ENCODE measurements at places on chromosomes 2 and 18.

- peak; percentile 88 for DNase-seq
Observed at GRCh38 chr2:200786826-200787225, 24.9 kb upstream of the BZW1 start.

DNA sequence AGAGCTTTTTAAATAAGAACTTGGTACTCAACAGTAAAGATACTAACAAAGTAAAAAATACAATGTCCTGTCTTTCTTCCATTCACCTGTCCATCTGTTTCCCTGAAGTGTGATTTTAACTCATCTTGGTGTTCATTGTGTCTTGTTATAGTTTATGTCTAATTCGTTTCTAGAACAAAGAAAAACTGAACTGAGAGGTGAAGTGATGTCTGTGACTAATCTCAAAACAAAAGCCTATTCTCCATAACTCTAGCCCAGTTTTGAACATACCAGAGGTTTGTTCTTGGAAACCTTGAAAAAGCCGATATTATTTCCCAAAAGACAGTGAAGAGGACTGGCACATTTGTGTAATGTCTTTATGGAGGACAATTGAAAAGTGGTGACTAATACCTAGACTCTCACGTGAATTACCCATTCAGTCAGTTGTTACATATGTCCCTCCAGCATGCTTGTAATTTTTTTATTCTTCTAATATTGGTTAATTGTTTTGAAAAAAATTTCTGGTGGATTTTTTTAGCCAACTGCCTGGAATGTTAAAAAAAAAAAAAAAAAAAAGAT lies 725.8 kb downstream of the SATB2 start:
- DNase-seq: peak; percentile 4

- no peak for DNase-seq
Observed at GRCh38 chr2:348361-348916, 60.5 kb upstream of the ALKAL2 start.

GRCh38 chr2:38598991-38599295 lies 3.8 kb downstream of the HNRNPLL start:
- DNase-seq: no peak

- DNase-seq: no peak
Observed at GRCh38 chr2:126886916-126887280, 11.8 kb upstream of the TEX51 start.

DNA sequence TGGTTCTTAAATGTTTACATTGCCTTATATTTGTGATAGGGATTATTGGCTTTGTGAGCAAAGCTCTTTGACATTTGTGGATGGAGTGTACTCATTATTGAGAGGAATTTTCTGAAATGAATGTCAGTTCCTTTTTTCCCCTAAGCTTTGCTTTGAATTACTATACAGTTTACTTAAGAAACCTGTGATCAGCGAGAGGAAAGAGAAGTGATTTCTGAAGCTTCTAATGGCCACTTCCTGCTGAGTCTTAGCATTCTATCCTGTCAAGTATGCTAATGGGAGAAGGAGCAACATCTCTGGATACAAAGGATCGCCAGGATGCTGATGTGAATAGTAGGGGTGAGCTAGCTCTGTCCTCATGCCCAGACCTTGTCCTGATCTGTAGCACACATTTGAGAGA lies 47.8 kb upstream of the MGAT5 start:
- no peak for DNase-seq

- peak; percentile 70 for DNase-seq
Observed at GRCh38 chr2:237693291-237693994, 66.1 kb downstream of the LRRFIP1 start.

GRCh38 chr2:72990695-72991438 lies 73.5 kb downstream of the EMX1 start:
- no peak for DNase-seq
